Glutamatergic neuron (in vitro differentiated cells): ENCODE measurements at places on chromosomes 7 and 10.

GRCh38 chr7:134854816-134855215, 75.4 kb downstream of the CALD1 start:
- H3K4me3 ChIP-seq, result no peak overlapping the region
- no peak for DNase-seq
- no peaks in the 10 kb centered on the region for H3K36me3 ChIP-seq
- peaks cover 6% of the 10 kb centered on the region for H3K4me1 ChIP-seq
- H3K27me3 ChIP-seq, result no peaks in the 10 kb centered on the region
- no peak overlapping the region for H3K27ac ChIP-seq

GRCh38 chr10:81873932-81874816, 820 bp upstream of the NRG3 start:
- H3K27ac ChIP-seq, result no peak overlapping the region
- H3K27me3 ChIP-seq, result peaks cover 21% of the 10 kb centered on the region
- peak; percentile 87 for DNase-seq
- H3K4me3 ChIP-seq, result peak overlapping the region; percentile 71
- H3K36me3 ChIP-seq, result peaks cover 5% of the 10 kb centered on the region

DNA sequence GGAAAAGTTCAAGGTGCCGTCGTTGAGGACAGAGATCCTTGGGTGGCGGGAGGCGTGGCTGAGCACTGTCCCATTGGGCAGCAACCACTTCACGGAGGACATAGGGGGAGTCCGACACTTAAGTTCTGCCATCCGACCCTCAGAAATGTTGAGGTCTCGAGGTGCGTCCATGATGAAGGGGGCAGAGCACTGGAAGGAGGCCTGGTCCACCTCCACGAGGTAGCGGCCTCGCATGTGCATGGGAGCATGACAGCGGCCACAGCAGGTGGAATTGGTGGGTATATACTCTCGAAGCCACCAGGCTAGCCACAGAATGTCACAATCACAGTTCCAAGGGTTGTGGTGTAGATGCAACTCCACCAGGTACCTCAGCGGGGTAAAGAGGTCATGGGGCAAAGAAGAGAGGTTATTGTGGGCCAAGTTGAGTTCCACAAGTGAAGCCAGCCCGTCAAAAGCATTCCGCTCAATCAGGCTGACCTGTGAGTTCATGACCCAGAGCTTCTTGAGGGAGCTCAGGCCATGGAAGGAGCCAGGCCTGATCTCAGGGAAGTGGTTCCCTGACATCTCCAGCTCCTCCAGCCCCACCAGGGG, 1.7 kb downstream of the LRRC4 start:
- H3K4me1 ChIP-seq, result peaks cover 41% of the 10 kb centered on the region
- DNase-seq, result no peak
- peak overlapping the region; percentile 90 for H3K4me3 ChIP-seq
- peaks cover 7% of the 10 kb centered on the region for H3K36me3 ChIP-seq
- no peak overlapping the region for H3K27ac ChIP-seq

GRCh38 chr7:106045139-106045538, 67.0 kb downstream of the SYPL1 start:
- no peak for DNase-seq
- no peak overlapping the region for H3K4me3 ChIP-seq
- H3K36me3 ChIP-seq, result no peaks in the 10 kb centered on the region
- H3K27me3 ChIP-seq, result peaks cover 1% of the 10 kb centered on the region
- peaks cover 9% of the 10 kb centered on the region for H3K4me1 ChIP-seq

DNA sequence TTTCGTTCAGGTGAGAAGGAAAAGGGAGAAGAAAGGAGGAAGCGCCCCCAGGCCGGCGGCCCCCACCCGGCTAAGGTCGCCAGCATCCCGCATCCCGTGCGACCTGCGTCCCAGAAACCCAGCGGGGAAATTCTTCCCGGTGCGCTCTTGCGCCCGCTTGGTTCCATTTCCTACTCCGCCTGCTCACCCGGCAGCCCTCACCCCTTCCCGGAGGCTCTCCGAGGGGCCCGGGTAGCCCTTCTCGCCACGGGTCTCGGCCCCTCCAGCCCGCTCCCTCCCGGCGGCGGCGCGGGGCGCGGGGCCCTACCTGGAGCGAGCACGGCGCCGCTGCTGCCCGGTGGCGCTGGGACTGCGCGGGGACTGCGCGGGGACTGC, at the start of gene PRKCQ:
Gene PRKCQ, minus strand, starts transcription at position 373 of the 375 bp plus-strand sequence. CDS start 65,141 bp downstream, outside the sequence.
- peak within 1 kb of the TSS; percentile 28 for H3K27ac ChIP-seq
- peak within 1 kb of the TSS; percentile 89 for H3K4me3 ChIP-seq
- H3K4me1 ChIP-seq, result peaks cover 13% of the 10 kb centered on the region
- no peaks in the 10 kb centered on the region for H3K36me3 ChIP-seq
- no peak for DNase-seq

DNA sequence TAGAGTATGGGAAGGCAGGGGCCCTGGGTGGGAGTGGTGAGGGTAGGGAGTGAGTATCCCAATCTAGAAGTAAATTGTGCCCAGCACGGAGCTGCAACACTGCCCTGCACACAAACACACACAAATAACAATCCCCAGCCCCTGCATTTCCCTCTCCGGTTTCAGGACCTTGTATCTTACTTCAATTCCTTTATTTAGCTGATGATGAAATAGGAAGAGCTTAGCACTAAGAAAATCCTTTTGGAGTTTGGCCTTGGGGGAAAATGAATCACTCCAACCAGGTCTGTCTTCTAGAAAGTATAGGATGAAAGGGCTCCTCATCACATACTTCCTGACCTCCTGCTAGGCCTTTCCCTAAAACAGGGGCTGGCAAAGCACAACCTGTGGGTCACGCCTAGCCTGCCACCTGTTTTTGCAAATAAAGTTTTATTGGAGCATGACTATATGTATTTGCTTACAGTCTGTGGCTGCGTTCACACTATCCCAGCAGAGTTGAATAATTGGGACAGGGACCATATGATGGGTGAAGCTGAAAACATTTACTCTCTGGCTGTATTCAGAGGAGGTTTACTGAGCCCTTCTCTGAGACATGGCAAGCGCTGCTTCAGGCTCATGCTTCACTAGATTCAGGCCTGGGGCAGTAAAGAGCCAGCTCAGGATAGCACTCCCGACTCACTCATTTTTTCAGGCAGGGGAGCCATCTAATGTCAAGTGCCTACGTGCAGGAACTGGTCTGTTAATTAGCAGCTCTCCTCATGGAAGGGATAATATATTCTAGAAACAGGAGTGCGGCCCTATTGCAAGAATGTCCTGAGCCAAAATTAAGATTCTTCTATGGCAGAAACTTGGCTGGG, 111.0 kb downstream of the EGFR start:
- peaks cover 27% of the 10 kb centered on the region for H3K27me3 ChIP-seq
- no peaks in the 10 kb centered on the region for H3K36me3 ChIP-seq
- H3K4me1 ChIP-seq, result peaks cover 51% of the 10 kb centered on the region
- no peak for DNase-seq
- peak overlapping the region; percentile 63 for H3K4me3 ChIP-seq

DNA sequence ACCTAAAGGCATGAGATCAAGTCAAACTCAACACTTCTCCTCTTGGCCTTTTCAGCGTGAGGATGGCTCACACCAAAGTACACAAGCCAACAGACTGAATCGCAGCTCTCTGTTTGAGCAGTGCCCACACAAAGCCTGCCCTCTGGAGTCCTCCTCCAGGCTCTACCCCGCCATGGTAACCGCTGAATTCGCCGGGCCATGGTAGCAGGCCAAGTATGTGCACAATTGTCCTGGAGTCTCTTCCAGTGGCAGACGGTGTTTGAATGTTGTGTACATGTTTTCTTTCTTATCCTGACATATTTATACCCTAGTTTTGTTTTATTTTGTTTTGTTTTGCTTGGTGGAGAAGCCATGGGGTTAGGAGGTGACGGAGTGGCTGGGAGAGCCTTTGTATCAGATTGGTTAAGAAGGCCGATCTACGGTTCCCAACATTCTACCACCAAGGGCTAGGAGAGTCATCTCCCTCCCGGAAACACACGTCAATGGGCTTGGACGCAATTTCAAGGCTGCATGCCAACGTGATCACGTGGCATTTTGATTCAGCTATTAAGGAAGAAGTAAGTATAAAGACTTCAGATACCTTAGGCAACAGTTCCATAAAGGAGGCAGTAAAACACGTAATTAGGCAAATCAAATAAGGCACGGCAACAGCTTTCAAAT, 12.1 kb upstream of the SHH start:
- H3K27ac ChIP-seq, result no peak overlapping the region
- no peak overlapping the region for H3K4me3 ChIP-seq
- H3K4me1 ChIP-seq, result no peaks in the 10 kb centered on the region
- DNase-seq, result no peak
- no peaks in the 10 kb centered on the region for H3K36me3 ChIP-seq
- H3K27me3 ChIP-seq, result peaks cover 2% of the 10 kb centered on the region

GRCh38 chr10:86091216-86091615, 275.4 kb downstream of the GRID1 start:
- DNase-seq, result no peak
- H3K36me3 ChIP-seq, result no peaks in the 10 kb centered on the region
- no peaks in the 10 kb centered on the region for H3K4me1 ChIP-seq
- no peak overlapping the region for H3K27ac ChIP-seq
- no peak overlapping the region for H3K4me3 ChIP-seq
- peaks cover 1% of the 10 kb centered on the region for H3K27me3 ChIP-seq

GRCh38 chr7:69036301-69036700, 562.0 kb upstream of the AUTS2 start:
- H3K36me3 ChIP-seq, result no peaks in the 10 kb centered on the region
- no peaks in the 10 kb centered on the region for H3K27me3 ChIP-seq
- no peaks in the 10 kb centered on the region for H3K4me1 ChIP-seq
- no peak overlapping the region for H3K27ac ChIP-seq

GRCh38 chr10:59337201-59337652, 25.1 kb downstream of the FAM13C start:
- DNase-seq, result no peak
- no peaks in the 10 kb centered on the region for H3K27me3 ChIP-seq
- no peaks in the 10 kb centered on the region for H3K4me1 ChIP-seq
- H3K27ac ChIP-seq, result no peak overlapping the region

GRCh38 chr7:48708635-48709034, 215.7 kb upstream of the CDC14C start:
- H3K36me3 ChIP-seq, result no peaks in the 10 kb centered on the region
- DNase-seq, result no peak
- H3K4me3 ChIP-seq, result no peak overlapping the region
- H3K27ac ChIP-seq, result no peak overlapping the region

DNA sequence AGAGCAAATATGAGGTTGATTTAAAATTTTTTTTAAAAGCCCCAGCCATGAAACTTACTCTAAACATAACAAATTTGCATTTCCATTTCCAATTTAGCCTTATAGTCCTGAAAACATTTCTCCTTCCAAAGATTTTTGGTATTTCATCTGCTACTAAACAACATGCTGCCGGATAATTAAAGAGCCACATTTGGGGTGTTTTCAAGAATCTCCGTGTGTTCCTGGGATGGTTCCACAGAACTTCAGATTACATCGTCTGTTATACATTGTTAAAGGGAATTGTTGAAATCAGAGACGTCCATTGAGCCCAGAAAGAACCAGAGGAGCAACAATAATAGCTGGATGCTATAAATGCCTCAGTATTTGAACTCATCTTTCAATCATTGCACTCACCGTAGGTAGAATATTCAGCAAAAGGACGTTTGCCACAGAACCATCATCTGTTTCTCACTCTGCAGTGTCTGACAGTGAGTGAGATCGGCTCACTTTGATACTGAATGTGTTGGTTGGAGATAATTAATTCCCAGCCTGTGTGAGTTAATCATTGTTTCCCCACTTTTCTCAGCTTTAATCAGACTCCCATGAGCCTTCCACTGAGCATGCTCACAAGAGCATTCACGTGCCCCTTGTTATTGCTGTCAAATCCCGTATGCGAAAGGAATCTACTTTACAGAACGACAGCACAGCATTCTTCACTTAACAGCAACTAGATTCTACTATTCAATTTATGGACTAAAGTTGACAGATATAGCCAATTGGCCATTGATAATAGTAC, 128.4 kb upstream of the PALS2 start:
- H3K27me3 ChIP-seq, result no peaks in the 10 kb centered on the region
- H3K27ac ChIP-seq, result no peak overlapping the region
- H3K36me3 ChIP-seq, result no peaks in the 10 kb centered on the region
- no peaks in the 10 kb centered on the region for H3K4me1 ChIP-seq

GRCh38 chr10:34637418-34637911, 177.6 kb downstream of the PARD3 start:
- peak; percentile 88 for DNase-seq
- no peak overlapping the region for H3K27ac ChIP-seq

GRCh38 chr7:44236333-44236728, 35.6 kb downstream of the YKT6 start:
- H3K36me3 ChIP-seq, result no peaks in the 10 kb centered on the region
- peak overlapping the region; percentile 79 for H3K27ac ChIP-seq
- peak overlapping the region; percentile 21 for H3K4me3 ChIP-seq
- peak; percentile 47 for DNase-seq

- no peaks in the 10 kb centered on the region for H3K27me3 ChIP-seq
- no peaks in the 10 kb centered on the region for H3K36me3 ChIP-seq
- H3K27ac ChIP-seq, result no peak overlapping the region
- DNase-seq, result no peak
These were observed 92.6 kb downstream of the CYTH3 start for GRCh38 chr7:6179620-6180343.

DNA sequence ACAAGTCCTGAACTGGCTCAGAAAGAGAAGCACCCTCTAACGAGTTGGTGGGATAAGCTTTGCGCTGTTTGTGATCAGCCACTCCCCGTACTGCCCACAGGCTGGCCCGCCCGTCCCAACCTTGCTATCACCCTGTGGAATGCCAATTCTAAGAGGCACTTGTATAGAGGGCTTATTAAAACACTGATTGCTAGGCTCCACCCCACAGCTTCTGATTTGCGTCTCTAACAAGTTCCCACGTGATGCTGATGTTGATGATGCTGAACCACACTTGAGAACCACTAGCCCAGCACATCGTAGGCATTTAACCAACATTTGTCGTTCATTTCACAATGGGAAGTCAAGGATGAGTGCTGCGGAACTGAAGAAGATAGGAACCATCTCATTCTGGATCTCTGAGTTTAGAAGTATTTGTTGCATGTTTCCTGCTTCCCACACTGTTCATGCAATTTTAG, 12.7 kb upstream of the GSAP start:
- H3K27ac ChIP-seq, result no peak overlapping the region
- H3K4me1 ChIP-seq, result peaks cover 13% of the 10 kb centered on the region
- no peak overlapping the region for H3K4me3 ChIP-seq
- DNase-seq, result no peak

DNA sequence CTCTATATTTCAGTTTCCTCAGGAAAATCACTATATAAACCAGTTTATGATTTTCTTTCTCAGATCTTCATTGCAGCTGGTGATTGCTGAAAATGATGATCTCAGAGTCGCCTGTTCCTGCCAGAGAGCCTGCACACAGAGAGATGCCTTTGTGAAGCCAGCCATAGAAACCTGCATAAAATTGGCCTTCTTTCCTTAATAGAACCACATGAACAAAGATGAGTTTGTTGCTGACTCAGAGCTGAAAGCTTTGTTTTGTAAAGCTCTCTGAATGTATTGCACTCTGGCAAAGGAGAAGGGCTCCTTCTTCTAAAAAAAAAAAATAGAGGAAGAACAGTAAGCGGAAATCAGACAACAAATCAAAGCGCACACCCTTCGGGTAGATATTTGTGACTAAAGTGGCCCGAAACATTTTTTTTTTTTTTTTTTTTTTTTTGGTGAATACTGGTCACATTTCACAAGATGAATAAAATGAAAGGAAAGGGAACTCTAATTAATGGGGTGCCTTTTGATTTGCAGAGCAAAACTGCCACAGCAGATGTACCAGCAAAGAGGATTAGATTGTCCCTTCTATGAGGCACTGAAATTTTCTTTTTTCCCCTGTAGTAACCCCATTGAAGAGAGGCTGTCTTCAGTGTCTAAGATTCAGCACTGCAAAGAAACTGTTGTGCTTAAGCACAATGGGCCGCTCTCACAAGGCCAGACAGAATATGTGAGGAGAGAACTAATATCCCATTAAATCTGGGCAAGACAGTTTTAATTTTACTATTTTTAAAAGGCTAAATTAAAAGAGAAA, 75.1 kb upstream of the PTPRZ1 start:
- H3K4me3 ChIP-seq, result no peak overlapping the region
- H3K36me3 ChIP-seq, result no peaks in the 10 kb centered on the region
- peaks cover 16% of the 10 kb centered on the region for H3K4me1 ChIP-seq
- no peak for DNase-seq
- no peaks in the 10 kb centered on the region for H3K27me3 ChIP-seq
